Aortic smooth muscle cell (primary cell): ENCODE measurements at places on chromosomes 3 and 15. TPM values are rescaled to one million over a fixed set of nuclear protein-coding genes. Genes with fewer than 3 reads are reported as not detected.

TNFSF10 gene
- total RNA-seq = 2.6 and 3.3 TPM in 2 replicates

IMPG2 gene
- 0.44 and 0.53 TPM in 2 replicates for total RNA-seq

INSYN1 gene
- 3.0 and 5.2 TPM in 2 replicates for total RNA-seq

TMEM87A gene
- total RNA-seq = 62.4 and 63.8 TPM in 2 replicates

SLC12A1 gene
- not detected in 2 replicates for total RNA-seq

GOLGA6L7 gene
- total RNA-seq = not detected in 2 replicates

RLBP1 gene
- not detected in 2 replicates for total RNA-seq

PDE8A gene
- 26.3 and 32.5 TPM in 2 replicates for total RNA-seq

CCR8 gene
- total RNA-seq = not detected in 2 replicates

BMF gene
- 0.79 and 3.2 TPM in 2 replicates for total RNA-seq

C2CD4A gene
- 0.06 and 0.26 TPM in 2 replicates for total RNA-seq

TEX9 gene
- total RNA-seq = 4.2 and 6.2 TPM in 2 replicates

VIPR1 gene
- 0.26 and 1.4 TPM in 2 replicates for total RNA-seq

FBXW12 gene
- total RNA-seq = not detected in 2 replicates

DPPA2 gene
- not detected in 2 replicates for total RNA-seq

BCL6 gene
- 9.8 and 17.3 TPM in 2 replicates for total RNA-seq

ZDHHC19 gene
- not detected in 2 replicates for total RNA-seq

STRIT1 gene
- total RNA-seq = not detected in 2 replicates

VWA5B2 gene
- total RNA-seq = 0.06 TPM in 1 of 2 replicates, not detected in the other

GSK3B gene
- 40.2 and 49.2 TPM in 2 replicates for total RNA-seq

MFSD1 gene
- 232 and 269 TPM in 2 replicates for total RNA-seq

MST1R gene
- 0.40 and 2.0 TPM in 2 replicates for total RNA-seq

MUC20 gene
- 0.26 and 0.50 TPM in 2 replicates for total RNA-seq

PATL2 gene
- total RNA-seq = 0.62 and 0.92 TPM in 2 replicates

CACNA2D3 gene
- total RNA-seq = 0.12 and 0.79 TPM in 2 replicates

TCAIM gene
- total RNA-seq = 23.1 and 28.1 TPM in 2 replicates

PSMA4 gene
- 136 and 137 TPM in 2 replicates for total RNA-seq
